RWPE2 (cell line): ENCODE measurements at places on chromosomes 3 and 15.

- DNase-seq: no peak
These were observed 63.2 kb upstream of the RASGRP1 start for GRCh38 chr15:38627689-38628277.

DNA sequence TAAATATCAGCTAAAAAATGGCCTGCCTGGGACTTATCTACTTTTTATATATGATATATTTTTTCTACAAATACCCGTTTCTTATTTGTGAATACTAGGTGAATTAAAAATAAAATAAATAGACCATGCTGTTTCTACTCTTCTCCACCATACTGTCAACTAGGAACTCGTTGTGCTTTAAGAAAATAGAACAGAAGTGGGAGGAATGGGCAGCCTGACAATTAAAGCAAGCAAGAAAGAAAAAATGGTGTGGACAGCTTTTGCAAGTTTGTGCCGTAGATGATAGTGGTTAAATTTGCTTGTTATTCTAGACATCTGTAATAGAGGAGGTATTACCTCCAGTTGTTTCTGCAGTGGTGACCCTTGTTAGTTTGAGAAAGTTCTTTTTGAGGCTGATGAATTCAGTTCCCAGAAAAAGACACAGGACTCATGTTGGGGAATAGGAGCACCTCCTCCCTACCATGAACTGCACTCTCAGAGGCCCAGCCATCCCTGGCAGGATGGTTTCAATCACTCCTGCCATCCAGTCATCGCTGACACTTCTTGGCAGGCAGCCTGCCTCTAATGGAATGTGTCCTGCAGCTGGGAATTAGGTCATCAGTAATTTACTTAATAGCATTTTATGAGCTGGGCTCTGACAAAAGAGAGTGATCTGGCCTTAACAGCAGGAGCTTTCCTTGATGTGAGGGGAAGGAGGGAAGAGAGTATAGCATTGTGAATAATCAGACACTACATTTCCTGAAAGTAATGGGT is 105.0 kb upstream of the GAP43 start:
- DNase-seq: peak; percentile 80

DNA sequence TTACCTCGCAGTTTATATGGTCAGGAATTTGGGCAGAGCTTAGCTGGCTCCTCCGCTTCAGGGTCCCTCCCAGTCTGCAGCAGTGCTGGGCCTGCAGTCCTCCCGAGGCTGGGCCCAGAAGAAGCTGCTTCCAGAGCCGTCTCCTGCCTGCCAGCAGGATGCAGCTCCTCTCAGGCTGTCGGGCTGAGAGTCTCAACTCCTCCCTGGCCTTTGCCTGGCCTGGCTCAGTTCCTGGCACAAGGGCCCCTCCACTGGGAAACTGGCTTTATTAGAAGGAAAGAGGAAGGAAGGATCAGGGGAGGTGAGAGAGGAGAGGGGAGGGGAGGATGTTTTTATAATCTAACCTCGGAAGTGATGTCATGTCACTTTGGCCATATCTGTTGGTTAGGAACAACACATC is 72.8 kb downstream of the GABRG3 start:
- DNase-seq: no peak

DNA sequence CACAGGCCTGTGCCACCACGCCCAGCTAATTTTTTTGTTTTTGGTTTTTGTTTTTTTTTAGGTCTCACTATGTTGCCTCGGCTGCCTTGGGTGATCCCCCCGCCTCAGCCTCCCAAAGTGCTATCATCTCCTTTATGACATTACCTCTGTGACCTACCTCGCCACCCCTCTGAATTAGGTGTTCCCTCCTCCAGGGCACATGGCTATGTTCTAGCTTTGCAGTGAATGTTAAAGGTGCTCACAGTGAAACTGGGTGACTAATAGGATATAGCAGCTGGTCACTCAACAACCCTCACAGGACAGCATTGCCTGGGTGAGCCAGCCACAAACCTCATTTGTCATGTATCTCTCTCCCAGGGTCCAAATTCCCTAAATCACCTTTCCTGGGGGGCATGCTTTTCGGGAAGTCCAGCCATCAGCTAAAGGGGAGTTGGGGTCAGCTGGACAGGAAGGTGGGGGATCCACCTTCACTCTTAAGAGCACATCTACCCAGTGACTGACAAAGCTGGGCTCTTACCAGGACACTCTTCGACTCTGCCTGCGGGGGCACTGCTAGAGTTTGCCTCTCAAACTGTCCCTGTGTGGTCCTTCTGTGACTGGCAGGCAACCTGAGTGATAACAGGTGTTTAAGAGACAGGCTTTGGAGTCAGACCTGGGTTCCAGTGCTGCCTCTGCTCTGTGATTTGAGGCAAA is 1.6 kb upstream of the TTLL3 start:
- DNase-seq: no peak

DNA sequence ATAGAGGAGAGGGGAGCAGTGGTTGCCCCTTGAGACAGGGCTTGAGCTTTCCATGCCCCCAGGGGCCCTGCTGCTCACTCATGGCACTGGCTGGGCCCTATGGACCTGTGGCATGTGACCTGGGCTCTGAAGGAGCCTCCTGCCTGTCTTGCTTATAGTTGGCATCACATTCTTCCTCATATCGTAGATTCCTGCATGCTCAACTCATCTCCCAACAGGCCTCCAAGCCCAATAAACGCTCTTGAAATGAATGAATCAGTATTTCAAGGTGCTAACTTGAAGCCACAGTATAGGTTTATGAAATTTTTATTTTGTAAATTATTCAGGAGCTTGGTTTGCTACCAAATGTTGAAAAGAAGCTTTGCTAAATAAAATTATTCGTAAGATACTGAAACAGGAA is 93.3 kb upstream of the SLC7A14 start:
- DNase-seq: no peak

DNA sequence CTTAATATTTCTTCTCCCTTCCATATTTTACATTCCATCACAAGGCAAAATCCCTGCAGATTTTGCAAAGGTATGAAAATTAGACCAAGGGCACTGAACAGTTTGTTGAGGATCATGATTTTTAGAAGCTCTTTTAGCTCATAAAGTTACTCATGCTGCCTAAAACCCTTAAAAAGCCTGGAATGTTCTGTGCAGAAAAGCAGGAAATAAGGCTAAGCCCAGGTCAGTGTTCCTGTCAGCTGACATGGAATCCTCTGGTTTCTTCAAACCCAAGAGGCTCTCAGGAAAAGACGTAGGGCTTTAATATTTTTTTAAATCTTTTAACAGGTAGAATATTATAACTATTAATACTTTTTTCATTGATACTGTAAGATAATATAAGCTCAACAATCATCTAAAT is 8.2 kb downstream of the CBLB start:
- DNase-seq: no peak

DNA sequence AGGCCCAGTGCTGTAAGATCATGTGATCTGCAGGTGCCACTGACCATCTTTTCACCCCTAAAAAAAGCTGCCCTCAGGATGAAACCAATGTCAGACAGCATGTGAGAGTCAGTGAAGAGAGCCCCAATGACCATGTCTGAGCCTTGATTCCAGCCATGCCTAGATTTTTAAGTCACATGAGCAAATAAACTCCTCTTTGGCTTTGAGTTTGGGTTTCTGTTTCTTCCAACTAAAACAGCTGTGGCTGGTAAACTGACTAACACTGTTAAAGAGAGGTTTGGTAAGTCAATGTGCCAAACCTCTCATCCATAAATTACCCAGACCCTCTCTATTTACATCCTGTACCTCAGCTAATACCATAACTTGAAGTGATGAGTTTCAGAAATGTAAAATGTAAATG is 8.3 kb downstream of the MYO5A start:
- DNase-seq: no peak

DNA sequence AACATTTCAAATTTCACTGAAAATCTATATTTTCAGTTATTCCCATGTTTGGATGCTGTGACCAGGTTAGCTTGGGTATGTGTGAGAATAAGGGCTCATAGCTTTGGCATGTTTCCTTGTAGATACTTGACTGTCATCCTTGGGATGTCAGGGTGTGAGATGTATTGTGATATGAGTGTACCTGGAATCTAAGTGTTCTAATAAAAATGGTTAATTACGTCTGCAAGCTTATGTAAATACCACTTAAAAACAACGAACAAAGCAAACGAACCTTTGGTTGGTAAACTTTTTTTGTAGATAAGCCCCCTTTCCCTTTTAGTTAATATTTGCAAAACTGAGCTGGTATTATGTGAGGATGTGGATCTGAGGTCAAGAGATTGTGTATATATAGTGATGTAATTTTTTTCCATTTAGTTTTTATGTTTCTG is 63.5 kb downstream of the FNDC3B start:
- no peak for DNase-seq

GRCh38 chr15:63626955-63627354 is 29.8 kb downstream of the FBXL22 start:
- no peak for DNase-seq

- no peak for DNase-seq
These were observed 237.7 kb downstream of the NR1D2 start for GRCh38 chr3:24182756-24183155.

DNA sequence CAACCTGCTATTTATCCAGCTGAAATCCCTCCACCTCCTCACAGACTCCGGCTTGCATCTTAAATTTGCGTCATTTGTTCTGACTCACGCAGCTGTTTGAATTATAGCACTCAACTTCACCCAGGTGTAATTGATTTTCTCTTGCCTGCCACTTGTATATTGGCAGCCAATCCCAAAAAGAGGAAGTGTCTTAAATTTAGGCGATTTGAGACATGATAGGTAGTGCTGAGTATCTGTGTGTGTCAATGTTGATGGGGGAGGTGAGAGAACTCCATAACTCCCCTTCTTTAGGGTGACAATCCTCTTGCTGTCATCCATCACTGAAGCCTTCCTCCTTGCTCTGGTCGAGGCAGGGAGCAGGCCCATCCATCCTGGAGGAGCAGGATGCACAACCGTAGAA is 77.2 kb upstream of the TPRG1 start:
- no peak for DNase-seq

- no peak for DNase-seq
These were observed 12.5 kb downstream of the SMAD6 start for GRCh38 chr15:66714543-66714981.

DNA sequence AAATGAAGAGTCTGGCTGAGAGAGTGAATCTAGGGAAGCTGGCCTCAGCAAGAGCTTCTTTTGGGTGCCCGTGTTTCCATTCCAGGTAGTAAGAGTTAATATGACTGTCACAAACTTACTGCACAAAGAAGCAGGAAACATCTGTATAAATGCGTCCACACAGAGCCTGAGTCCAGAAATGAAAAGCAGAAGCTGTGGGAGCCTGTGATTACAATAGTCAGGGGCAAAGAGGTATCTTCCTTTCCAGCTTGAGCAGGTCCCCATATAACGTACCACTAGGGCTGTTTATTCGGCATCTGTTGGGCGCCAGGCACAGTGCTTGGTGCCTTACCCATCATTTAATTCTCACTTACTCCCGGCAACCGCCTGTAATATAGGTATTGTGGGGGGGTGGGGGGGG is 40.5 kb upstream of the B3GNT5 start:
- no peak for DNase-seq

DNA sequence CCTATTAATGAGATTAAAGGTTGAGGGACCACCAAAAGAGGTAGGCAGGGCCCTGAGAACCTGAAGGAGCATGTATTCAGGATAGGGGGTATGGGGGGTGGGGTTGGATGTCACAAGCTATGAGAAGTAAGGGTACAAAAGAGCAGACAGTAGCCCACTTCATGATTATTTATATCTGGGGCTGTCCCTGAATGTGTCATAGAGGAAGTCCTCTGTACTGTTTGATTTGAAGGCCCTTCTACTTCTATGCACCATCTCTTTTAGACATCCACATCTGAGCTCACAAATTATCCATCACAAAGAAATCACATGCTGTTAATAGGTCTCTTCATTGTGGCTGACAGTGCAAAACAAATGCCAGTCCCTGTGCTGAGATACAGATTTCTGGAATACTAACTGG is 68.6 kb downstream of the FHIT start:
- no peak for DNase-seq

- no peak for DNase-seq
These were observed 165.2 kb upstream of the MYRIP start for GRCh38 chr3:39644176-39644575.

- DNase-seq: no peak
These were observed 90.5 kb upstream of the DAZL start for GRCh38 chr3:16695710-16696109.

DNA sequence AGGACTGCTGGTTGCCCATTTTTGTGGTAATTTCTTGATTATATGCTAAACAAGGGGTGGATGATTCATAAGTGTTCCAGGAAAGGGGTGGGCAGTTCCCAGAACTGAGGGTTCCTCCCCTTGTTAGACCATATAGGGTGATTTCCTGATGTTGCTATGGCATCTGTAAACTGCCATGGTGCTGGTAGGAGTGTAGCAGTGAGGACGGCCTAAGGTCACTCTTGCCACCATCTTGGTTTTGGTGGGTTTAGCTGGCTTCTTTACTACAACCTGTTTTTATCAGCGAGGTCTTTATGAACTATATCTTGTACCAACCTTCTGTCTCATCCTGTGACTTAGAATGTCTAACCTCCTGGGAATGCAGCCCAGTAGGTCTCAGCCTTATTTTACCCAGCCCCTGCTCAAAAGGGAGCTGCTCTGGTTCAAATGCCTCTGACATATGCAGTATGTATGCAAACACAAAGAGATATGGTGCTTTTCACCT is 46.2 kb downstream of the C3orf38 start:
- DNase-seq: no peak

GRCh38 chr15:37818152-37818677 is 116.2 kb upstream of the TMCO5A start:
- no peak for DNase-seq

- DNase-seq: no peak
These were observed 115.4 kb upstream of the GBE1 start for GRCh38 chr3:81876826-81877225.

DNA sequence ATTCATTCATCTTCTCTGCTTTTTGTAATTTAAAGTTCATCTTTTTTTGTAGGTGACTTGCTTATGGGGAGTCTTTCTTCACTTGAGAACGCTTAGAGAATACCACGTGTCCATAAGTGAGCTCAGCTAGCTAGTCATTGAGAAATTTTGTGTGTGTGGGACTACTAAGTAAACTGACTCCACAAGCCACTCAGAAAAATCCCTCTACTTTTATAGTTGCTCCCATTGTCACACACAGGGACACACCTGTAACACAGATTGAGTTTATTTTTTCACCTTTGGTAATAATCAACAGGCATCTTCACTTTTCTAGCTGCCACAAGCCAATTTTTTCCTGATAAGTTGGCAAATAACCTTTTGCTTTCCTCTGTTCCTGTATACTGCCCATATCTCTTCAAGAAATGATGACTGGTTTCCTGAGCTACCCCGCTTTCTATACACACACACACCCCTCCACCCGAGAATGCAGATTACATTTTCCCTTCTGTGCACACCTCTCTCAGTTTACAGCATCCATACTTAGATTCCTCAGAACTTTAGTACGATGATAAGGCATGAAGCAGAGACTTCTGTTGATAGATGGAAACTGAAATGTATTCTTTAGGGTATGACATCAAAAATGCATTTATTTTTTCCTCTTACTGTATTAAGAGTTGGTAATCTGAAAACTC is 4.6 kb downstream of the TSC22D2 start:
- no peak for DNase-seq

GRCh38 chr3:25088284-25088683 is 339.8 kb upstream of the RARB start:
- DNase-seq: no peak

- no peak for DNase-seq
These were observed 69.4 kb downstream of the ARNT2 start for GRCh38 chr15:80473286-80474223.
